ENCODE measurements at places on chromosomes 11 and 22.

GRCh38 chr11:69791276-69792180 lies 16.4 kb upstream of the FGF4 start:
- DNase-seq = no peak

DNA sequence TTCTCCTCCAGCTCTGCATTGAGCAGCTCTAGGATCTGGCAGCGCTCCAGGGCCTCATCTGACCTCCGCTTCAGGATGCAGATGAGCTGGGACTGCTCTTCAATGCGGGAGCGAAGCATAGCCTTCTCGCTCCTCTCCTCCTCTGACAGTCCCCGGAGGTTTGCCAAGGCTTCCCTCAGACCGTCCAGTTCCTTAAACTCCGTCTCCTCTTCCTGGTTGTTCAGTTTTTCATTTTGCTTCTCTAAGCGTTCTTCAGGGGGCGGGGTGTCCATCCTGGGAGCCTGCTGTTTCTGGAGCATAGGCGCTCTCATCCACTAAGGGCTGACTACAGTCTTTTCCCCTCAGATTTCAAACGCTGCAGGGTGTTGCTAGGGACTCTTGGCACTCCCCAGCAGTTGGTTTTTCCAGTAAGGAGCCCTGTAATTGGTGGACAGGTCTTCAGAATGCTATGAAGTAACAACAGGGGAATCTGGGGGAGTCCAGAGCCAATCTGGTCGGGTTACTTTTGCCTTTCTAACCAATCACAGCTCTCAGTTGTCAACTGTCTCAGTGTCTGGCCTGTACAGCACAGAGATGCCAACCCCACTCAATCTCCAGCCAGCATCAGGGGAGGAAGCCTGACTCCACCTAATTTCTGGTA lies at the start of gene CCDC89:
Gene CCDC89, minus strand, starts transcription at position 376 of the 640 bp plus-strand sequence. Its CDS starts 65 bp downstream, at position 311.
- DNase-seq = no peak

GRCh38 chr11:12126344-12127019 lies 16.1 kb downstream of the MICAL2 start:
- DNase-seq = no peak

- DNase-seq = no peak
Observed at GRCh38 chr11:128581561-128582272, 5.6 kb downstream of the ETS1 start.

DNA sequence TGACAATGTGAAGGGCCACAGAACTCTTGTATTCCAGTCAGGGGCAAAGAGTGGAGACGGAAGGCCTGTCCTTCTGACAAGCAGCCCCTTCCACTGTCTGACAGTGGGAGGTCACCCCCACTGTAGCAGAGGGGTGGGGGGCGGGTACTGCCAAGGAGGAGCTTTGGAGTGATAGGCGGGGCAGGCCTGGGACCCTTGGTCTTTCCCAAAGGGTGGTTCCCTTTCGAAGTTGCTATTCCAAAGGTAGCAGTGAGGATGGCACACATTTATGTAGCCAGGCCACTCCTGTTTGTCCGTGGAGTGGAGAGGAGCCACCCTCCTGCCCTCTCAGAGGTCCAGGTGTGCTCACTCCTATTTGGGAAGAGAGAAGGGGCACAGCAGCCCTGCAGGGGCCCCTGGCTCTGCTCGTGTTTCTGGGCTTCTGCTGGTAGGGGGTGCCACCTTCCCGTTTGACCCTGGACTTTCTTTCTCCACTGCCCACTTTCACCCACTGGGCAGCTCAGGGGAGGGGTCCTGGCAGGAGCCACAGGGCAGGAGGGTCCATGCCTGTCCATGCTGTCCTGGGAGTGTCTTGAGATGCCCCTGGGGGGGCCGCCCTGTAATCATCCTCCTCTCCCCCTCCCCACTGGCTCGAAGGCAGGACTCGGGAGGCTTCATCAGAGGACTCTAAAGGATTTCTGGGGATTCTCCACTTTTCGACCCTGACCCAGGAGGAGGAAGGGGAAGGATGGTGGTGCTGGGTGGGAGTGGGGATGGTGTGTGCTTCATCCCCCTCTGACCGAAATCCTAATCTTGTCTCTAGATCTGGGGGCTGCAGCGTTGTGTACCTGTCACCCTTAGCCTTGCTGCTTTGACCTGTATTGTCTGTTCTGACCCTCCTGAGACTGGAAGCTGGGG lies 994 bp downstream of the TAGLN start:
- DNase-seq = no peak

DNA sequence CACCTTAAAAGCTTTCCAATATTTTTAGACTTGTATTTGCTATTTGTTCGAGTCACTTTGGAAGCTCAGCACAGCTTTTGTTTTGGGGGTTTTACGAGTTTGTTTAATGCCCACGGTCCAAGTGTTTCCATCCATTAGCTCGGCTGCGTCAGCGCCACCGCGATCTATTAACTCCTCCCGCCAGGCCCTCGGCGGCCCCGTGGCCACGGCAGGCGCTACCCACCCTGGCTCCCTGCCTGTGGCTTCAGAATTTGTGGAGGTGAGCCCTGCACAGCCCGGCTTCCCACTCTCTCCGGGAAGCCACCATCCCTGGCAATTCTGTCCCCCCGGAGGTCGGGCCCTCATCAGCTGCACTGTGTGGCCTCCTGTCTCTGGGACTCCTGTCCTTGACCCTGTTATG lies 648.5 kb downstream of the BRD1 start:
- DNase-seq = no peak

DNA sequence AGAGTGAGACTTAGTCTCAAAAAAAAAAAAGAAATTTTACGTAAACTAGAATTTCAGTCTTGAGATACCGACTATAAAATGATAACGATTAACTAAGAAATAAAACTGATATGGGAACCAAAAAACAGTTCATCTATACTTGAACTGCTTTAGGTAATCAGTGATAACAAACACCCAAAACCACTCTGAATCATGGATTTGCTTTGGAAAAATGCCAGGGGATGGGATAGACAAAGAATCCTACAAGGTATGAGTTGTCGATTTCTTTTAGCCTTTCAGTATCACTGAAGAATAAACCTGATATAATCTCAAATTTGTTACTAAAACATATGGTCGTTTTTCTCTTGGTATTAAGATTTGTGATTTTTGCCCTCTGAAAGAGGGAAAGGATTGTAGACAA lies 13.7 kb downstream of the CSTF3 start:
- DNase-seq = no peak

- no peak for DNase-seq
Observed at GRCh38 chr11:119282495-119282894, 34.4 kb downstream of the MCAM start.

DNA sequence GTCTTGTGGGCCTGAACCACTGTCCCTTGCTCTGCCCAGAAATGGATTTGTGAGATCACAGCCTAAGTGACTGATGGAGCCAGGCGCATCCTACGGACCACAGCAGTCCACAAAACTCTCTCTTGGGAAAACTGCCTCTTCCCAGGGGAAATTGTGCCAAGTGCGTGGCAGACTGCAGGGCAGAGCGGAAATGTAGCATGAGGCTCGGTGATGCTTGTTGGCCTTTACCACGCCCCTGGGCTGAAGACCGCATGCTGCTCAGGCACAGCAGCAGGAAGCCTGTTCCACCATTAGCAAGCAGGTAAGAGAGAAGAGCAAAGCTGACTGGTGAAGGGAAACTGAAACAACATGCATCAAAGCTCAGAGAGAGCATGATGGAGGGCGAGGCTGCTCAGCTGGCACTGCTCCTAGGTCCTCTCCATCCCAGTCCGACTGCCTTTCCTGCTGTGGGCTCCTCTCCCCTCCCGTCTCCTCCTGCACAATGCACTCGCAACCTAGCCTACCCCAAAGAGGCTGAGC lies 26.5 kb upstream of the SCARF2 start:
- DNase-seq = no peak

GRCh38 chr11:67419325-67420049 lies 4.0 kb downstream of the CARNS1 start:
- DNase-seq = no peak

- no peak for DNase-seq
Observed at GRCh38 chr11:70483077-70483861, 84.9 kb downstream of the CTTN start.

GRCh38 chr11:70422692-70423522 lies 24.6 kb downstream of the CTTN start:
- DNase-seq = no peak

- DNase-seq = no peak
Observed at GRCh38 chr11:40958707-40959106, 500.7 kb downstream of the LRRC4C start.

DNA sequence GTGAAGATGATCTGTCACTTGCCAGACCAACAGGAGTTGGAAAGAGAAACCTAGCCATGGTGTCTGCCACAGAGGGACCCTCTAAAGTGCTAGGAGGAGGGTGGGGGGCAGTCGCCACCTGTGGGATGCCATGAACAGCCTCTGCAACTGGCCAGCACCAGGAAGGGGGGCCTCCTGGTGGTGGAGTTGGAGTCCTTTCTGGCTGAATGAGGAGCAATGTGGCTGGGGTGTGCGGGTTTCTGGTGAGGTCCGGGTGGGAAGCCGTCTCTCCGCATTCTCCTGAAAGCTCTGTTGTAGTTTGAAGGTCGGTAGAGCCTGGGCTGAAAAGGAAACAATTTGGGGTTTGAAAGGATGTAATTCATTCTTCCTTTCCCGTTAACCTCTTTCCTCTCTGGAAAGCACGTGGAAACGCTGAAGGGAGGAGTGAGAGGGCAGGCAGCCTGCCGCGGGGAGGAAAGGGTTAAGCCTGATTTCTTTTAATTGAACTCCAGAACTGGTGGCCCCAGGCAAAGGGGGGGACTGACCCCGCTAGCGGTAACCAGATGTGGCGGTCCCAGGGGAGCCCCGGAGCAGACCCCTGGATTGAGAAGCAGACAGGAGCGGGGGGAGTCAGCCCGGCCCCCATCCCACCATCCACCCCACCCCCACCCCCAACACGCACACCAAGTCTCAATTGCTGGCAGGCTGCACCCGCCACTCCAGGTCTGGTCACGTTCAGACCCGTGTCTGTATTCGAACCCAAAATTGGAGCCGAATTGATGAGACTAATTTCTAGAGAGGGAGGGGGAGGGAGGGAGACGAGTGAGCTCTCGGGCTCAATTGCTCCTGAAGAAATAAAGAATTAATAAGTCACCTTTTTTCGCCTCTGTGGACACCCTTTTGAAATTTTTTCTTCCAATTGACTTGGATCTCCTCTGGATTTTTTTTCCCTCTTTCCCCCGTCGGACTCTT lies 1.8 kb upstream of the FLI1 start:
- no peak for DNase-seq

DNA sequence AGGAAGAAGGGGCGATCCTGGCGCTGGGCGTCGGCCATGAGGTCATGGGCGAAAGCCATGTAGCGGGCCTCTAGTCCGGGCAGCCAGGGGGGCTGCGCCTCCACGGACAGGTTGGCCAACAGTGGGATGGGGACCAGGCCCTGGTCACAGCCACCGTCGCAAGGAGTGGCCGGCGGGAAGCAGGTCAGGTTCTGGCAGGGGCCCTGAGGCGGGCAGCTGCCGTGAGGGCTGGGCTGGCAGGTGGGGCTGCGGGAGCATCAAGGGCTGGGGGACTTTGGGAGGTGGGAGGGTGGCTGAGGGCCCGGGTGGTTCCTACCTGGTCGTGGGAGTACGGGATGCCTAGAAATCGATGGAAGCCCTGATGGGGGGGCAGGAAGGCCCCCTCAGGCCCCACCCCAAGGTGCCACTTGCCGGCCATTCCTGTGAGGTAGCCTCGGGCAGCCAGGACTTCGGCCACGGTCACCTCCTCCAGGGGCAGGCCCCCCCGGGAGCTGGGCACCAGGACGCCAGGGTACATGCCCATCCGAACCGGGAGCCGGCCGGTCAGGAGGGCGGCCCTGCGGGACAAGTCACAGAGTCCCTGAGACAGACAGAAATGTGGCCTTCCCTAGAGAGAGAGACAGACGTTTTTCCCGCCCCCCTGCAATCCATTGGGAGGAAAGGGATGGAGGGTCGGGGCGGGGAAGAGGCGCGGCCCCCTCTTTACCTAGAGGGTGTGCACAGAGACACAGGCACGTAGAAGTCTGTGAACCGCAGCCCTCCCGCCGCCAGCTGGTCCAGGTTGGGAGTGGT lies 906 bp downstream of the ARSA start:
- DNase-seq = no peak

DNA sequence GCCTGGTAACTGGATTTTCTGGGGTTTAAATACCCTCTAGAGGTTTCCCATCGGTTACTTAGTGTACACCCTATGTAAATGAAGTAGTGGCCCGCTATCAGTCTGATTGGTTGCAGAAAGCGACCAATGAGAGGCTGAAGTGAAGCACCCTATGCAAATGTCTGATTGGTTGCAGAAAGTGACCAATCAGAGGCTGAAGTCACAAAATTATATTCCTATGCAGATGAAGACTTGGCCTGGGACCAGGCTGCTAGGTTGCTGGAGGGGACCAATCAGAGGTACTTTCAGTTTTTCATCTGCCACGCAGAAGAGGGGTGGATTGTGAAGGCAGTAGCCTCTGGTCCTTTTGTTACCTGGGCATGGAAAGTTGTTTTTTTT lies 134.8 kb downstream of the TBC1D22A start:
- DNase-seq = no peak

- no peak for DNase-seq
Observed at GRCh38 chr22:39292561-39293074, 26.8 kb downstream of the RPL3 start.

GRCh38 chr11:103807806-103808205 lies 228.6 kb upstream of the DDI1 start:
- DNase-seq = no peak

DNA sequence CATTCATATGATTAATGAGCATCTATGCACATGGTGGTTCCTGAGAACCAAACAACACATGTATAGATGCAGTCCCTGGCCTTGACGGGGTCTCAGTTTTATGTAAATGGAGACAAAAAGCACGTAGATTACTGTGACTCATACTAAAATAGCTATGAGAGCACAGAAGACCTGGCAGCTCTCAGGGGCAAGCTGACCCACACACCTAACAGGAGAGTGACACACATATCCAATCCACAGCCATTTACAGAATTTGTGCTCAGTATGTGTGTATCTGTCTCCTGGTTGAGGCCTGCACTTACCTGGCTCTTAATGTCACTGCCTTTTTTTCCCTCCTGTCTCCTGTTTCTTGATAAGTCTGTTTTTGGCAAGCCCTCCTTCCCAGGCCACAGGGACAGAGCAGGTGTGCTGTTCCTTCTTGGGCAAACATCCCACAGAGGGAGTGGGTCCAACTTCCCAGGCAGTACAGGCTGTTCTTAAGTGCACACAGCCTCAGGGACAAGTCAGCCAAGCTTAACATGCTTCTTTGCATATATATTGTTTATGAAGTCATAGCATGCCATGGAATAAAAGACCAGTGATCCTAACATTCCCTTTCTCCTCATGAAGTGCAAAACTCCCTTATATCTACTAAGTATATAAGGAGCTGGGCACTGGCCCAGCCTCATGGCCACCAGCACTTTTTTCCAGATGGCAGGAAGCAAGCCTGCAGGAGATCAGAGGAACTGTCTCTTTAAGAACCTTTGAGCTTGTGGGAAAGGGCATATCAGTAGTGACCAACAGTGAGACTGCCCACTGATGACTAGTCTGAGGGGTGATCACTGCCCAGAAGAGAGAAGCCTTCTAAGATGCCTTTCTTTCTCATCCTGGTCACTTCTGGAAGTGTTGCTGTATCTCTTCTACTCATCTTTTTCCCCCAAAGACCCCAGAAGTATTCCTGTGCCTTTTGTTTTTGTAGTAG lies 124.7 kb upstream of the CCDC90B start:
- no peak for DNase-seq

DNA sequence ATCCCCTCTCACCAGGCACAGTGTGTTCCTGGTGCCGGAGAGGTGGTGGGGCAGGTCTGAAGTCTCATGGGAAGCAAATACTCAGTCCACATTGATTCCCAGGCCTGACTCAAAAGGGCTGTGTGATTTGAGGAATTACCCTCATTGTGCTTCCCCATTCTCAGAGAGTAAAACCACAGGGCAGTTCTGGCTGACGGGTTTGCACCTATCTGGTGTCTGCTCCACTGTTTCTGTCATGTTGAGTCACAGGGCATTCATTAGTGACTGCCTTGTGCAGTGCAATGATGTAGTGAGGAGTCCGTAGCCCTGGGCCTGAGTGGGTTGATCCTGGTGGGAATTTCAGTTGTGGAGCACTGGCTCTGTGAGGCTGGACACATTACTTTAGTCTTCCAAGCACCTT lies 85.2 kb upstream of the ARHGAP20 start:
- DNase-seq = peak; percentile 88
